Stimulated activated CD8-positive, alpha-beta memory T cell treated with anti-CD3 and anti-CD28 coated beads, Interleukin-7, amount 100 ng/mL, for 4 hours (primary cell): ENCODE measurements at places on chromosomes 2 and 18.

GRCh38 chr18:63997606-63998005 lies 27.7 kb downstream of the SERPINB8 start:
- DNase-seq, result no peak

- DNase-seq, result no peak
These were observed 180.4 kb downstream of the MBD5 start for GRCh38 chr2:148201075-148202004.

DNA sequence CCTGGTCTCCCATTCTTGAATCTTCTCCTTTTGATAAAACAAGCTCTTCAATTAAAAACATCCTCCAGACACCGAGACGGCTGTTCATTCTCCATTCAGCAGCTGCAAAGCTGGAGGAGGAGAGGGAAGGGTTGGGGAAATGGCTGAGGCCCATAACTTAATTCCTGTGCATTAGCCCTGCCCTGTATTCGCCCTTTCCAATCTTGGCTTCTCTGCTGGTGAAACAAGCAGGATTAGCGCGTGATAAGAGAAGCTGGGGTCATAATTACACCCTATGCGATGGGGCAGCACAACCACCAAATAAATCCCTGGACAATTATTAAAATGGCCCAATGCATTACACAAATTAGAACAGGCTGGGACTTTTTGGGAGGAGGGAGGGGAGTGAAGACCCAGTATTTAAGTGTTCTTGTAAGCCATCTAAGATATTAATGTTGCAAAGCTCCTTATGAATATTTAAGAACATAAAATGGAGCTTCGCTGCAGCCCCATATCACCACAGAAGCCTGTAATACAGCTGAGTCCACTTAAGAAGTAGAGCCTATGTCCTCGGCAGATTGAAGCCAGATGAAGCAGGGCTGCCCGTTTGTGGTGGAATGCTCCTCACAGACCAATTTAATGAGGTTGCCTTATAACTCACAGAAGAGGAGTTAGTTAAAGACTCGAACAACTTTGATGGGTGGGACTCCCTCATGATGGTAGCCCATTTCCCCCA lies 176.6 kb upstream of the SKOR2 start:
- no peak for DNase-seq

DNA sequence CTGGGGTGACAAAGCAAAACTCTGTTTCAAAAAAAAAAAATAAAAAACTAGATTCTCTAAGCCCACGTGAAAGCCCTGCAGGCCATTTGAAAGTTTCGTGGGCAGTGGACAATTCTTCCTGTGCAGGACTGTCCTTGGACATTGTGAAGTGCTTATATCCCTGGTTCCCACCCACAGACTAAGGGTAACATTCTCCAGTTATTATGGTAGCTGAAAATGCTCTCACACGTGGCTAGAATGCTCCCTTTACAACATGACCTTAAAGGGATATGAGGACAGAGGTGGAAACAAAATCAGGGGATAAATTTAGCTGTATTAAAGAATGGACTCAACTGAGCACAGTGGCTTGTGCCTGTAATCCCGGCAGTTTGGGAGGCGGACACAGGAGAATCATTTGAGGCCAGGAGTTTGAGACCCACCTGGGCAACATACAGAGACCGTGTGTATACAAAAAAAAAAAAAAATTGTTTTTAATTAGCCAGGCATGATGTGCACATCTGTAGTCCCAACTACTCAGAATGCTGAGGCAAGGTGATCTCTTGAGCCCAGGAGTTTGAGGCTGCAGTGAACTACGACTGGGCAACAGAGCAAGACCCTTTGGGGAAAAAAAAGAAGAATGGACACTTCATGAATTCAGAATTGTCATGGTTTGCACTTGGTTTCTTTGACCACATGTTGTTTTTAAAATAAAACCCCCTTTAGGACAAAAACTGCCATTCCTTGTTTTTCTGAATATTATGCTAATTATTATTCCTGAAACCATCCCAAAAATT lies 167.9 kb downstream of the MGAT5 start:
- DNase-seq, result no peak
